ENCODE measurements at places on chromosomes 11 and 22.

DNA sequence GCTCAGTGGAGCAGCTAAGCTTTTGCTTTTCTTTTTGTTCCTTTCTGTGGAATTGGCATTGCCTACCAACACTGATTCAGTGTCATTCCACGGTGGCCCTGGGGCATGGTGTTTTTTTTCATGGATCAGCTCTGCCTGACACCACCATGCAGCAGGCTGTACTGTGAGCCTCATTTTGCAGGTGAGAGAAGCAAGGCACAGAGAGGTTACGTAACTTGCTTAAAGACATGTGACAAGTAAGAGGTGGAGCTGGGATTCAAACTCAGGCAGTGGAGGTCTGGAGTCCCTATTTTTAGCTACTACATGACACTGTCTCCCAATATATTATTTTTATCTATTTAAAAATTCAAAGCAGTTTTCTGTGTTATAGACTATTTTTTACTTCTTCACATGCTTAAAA, 44.4 kb downstream of the APOL3 start:
- DNase-seq = no peak

- no peak for DNase-seq
Observed at GRCh38 chr22:46150655-46151477, 540 bp downstream of the PPARA start.

- no peak for DNase-seq
Observed at GRCh38 chr22:47225931-47226633, 463.6 kb downstream of the TBC1D22A start.

- no peak for DNase-seq
Observed at GRCh38 chr11:15180212-15180792, 65.6 kb downstream of the INSC start.

- DNase-seq = no peak
Observed at GRCh38 chr22:48180631-48181030, 1418.2 kb downstream of the TBC1D22A start.

GRCh38 chr11:41175304-41175972, 284.0 kb downstream of the LRRC4C start:
- peak; percentile 9 for DNase-seq

- no peak for DNase-seq
Observed at GRCh38 chr11:76803811-76804600, 20.9 kb downstream of the TSKU start.

DNA sequence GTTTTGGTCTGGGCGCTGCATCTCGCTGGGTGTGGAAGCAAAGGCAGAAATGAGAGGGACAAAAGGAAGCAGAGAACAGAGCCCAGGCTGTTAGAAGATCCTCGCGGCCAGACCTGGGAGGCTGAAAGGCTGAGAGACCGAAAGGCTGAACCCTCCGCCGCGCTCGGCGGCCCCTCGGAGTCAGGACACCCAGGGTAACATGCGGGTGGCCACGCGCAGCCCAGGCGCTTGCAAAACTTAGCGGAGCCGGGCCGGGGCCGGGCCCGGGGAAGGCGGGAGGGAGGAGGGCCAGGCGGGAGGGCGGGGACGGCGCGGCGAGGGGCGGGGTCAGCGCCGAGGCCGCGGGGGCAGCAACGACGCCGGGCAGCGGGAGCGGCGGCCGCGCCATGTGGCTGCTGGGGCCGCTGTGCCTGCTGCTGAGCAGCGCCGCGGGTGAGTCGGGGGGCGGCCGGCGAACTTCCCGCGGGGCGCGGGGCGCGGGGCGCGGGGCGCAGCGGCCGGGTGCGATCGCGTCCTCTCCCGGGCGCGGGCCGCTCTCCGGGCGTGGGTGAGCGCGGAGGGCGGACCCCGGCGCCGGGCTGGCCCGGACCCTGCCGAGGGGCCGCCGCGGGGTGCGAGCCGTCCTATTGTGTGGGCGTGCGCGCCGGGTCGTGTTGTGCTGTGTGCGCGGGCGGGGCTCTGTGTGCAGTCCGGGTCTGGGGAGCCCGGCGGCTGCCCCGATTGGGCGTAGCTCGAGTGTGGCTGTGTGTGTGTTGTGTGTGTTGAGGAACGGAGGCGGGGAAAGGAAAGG, at the start of gene LDLRAD3:
Gene LDLRAD3, plus strand, starts transcription at position 350 of the 790 bp plus-strand sequence. Its CDS starts 37 bp downstream, at position 387.
- DNase-seq = peak; percentile 86

- no peak for DNase-seq
Observed at GRCh38 chr11:11247086-11247485, 106.0 kb downstream of the CSNK2A3 start.

DNA sequence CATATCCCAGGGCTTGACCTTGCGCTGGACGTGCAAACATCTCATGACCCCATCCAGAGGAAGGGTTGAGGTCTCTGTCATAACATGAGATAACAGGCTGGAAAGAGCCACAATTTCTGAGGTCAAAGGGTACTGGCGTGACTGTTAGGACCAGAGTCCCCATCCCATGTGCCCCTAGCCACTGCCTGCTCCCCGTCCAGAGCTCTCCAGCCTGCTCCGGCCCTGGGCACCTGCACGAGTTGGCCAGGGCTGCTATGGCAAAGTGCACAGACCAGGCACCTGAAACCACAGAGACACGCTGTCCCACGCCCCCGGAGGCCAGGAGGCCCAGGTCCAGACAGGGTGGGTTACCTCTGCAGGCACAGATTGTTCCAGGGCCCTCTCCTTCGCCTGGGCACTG, 58.9 kb downstream of the SHANK2 start:
- DNase-seq = no peak

- DNase-seq = no peak
Observed at GRCh38 chr11:17693531-17693930, 25.8 kb upstream of the MYOD1 start.

GRCh38 chr11:70825893-70826540, 426.4 kb downstream of the SHANK2 start:
- DNase-seq = no peak

- no peak for DNase-seq
Observed at GRCh38 chr22:22916215-22916951, 28.8 kb downstream of the IGLL5 start.

DNA sequence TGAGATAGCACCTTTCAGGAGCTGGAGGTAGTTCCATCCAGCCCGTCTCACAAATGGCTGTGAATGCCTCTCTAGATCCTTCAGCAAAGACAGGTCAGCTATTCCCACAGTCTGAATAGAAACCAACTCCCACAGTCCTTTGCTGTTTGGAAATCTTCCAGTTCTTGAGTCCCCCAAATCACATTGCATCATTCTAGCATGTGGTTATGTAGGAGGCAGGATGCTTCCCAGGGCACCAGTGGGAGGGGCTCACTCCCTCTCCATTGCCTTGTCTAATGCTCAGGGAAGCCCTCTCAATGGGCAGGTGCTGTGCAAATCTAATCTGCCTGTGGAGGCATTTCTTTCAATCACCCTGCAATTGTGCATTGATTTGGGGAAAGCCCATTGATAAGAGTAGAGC, 14.6 kb downstream of the NAV2 start:
- DNase-seq = peak; percentile 71

DNA sequence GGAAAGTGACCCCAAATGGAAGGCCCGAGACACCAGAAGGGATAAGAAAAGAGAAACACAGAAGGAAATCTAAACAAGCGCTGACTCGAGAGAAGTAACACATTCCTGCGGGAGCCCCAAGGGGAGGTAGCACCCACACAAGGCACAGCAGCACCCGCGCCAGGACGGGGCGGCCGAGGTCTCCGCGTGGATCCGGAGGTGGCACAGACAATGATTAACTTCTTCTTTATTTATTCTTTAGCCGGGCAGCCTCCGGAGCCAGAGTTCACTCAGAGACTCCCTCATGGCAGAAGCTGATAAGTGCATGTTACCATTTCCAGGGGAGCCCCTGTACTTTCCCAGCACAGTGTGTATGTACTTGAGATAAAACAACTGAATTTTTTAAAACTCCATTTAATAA, 5.1 kb downstream of the TOLLIP start:
- DNase-seq = no peak

DNA sequence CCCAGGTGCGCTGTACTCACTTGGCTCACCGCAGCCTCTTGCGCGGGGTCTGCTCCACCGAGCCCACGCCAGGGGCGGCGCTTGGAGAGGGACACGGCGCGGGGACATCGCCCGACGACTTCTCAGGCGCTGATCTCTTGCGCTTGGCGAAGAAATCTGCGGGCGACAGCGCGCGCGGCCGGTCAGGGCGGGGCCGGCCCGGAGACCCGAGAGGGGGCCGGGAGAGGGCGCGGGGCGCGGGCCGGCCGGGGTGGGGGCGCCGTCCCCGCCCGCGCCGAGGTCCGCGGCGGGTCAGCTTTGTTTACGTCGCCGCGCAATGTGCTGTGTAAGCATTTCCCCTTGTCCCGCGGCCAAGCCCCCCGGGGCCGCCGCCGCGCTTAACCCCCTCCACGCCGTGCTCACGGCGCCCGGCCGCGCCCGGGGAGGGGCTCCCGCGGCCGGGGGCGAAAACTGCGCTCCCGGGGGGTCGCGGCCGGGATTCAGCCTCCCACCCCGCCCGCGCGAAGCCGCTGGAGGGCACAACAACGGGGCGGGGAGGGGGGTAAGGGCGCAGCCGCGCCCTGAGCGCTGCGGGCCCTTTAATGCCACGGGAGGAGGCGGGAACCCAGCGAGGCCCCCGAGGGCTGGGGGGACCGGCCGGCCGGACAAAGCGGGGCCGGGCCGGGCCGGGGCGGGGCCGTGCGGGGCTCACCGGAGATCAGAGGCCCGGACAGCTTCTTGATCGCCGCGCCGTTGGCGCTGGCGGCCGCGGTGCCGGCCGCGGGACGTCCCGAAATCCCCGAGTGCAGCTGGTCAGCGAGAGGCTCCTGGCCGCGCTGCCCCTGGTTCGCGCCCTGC, 1.4 kb downstream of the CDKN1C start:
- no peak for DNase-seq

GRCh38 chr22:43198936-43199335, 12.0 kb upstream of the TTLL12 start:
- DNase-seq = no peak

GRCh38 chr11:62842171-62842741, 2.9 kb upstream of the WDR74 start:
- no peak for DNase-seq

GRCh38 chr22:22021162-22021750, 38.7 kb upstream of the TOP3B start:
- DNase-seq = no peak

DNA sequence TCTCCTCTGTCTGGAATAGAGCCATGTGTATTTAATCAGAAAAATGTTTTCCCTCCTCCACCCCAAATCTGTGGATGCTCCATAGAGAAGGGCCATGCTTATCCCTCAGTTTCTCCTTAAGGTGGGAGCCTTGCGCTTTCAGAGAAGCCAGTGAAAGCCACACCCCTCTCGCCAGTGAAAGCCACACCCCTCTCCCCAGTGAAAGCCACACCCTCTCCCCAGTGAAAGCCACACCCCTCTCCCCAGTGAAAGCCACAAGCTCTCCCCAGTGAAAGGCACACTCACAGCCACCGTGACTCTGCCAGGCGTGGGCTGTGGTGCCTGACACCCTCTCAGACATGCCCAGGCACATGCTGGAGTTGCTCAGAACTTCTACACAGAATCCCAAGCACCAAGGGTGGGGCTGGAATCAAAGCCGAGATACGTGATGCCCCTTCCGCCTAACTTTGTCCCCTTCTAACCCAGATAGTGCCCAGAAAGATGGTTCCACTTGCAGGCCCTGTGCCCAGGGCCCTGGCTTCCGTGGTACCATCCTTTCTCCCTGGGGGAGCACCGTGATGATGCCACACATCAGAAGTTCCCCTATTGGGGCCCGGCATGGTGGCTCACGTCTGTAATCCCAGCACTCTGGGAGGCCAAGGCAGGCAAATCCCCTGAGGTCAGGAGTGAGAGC, 16.5 kb upstream of the PRR5 start:
- peak; percentile 85 for DNase-seq

DNA sequence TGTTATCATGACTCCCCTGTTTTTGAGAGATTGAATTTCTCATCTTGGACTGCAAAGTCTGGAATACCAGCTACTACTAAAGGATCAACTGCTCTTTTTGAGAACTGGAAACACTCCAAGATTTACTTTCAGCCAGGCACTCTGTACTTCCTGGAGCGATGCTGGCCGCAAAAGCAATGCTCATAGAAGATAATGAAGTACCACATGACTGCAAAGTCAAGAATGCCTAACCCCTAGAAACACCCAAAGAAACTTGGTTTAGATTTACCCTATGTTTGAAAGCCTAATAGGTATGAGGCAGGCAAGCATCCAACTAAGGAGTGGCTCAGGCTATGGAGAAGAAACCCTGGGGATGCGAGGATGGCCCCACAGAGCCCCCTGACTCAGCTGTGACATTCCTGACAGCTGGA, 47.7 kb upstream of the ARHGAP20 start:
- peak; percentile 39 for DNase-seq

GRCh38 chr11:65087827-65088226, 3.8 kb downstream of the ZFPL1 start:
- DNase-seq = no peak

- no peak for DNase-seq
Observed at GRCh38 chr11:48033918-48034341, 53.6 kb downstream of the PTPRJ start.

DNA sequence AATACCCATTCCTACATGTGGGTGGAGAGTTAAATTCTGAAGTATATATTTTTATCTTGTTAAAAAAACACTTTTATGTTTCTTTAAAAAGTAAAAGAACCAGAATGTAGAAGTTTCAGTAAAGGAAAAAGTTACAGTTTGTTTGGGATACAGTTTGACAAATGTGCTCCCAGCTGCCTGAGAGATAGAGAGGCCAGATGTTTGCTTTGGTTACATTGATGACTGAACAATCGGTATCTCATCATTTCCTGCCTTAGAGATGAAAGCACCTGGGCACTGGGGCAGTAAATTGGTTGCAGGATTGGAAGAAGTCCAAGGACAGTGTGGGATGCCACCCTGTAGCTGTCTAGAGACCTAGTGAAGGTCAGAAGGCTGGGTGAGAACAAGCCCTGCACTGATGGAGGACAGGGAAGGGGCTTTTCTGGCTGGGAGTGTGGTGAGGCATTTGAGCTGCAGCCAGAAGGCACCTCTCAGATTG, 16.6 kb downstream of the MED15 start:
- no peak for DNase-seq

- DNase-seq = no peak
Observed at GRCh38 chr22:41579297-41579996, 10.2 kb downstream of the PMM1 start.

DNA sequence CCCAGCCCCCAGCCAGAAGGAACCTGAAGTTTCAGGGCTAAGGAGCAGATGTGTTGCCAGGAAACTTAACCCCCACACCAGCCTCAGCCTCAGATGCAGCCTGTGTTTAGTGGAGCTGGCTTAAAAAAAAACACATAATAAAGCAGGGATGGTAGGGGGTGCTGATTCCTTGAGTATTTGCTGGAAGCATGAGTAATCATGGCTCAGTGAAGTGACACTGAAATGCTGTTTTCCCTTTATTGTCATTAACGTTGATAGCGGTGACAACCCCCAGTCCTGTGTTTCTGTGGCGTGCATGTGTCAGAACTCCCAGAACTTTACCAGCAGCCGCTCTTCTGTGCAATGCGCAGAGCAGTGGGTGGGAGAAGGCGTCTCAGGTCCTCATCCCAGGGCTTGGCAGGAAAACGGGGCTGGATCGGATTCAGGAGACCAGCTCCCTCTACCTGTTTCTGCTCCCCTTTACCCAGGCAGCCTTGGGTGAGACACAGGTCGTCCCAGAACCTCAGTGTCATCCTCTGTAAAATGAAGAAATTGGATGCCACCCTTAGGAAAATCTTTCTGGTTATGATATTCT, 1282.1 kb downstream of the TBC1D22A start:
- no peak for DNase-seq

- peak; percentile 95 for DNase-seq
Observed at GRCh38 chr11:61792310-61793082, at the start of the genes FEN1 and TMEM258. Gene FEN1, plus strand, starts transcription at chr11:61792911. Its CDS starts 2,451 bp downstream, at chr11:61795362. Gene TMEM258, minus strand, starts transcription at chr11:61792599. Its CDS starts 41 bp downstream, at chr11:61792558.

Data from MCF 10A (cell line).